Hepatic stellate cell (primary cell): ENCODE measurements at places on chromosomes 1 and 21.

- DNase-seq = no peak
Measured at GRCh38 chr1:8595941-8596340, 221.5 kb downstream of the RERE start.

- DNase-seq = peak; percentile 11
Measured at GRCh38 chr1:107139833-107140702, 771 bp upstream of the NTNG1 start.

DNA sequence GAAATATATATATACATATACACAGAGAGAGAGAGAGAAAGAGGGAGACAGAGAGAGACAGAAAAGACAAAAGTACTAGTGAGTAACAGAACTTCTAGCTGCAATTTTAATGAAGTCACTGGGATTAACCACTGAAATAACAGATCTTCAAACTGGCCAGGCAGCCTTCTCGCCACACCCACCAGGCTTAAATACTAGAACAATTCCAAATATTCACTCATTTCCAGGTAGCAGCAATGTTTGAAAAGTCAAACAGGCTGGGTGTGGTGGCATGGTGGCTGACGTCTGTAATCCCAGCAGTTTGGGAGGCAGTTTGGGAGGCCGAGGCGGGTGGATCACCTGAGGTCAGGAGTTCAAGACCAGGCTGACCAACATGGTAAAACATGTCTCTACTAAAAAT is 5.2 kb downstream of the PRDX1 start:
- no peak for DNase-seq

DNA sequence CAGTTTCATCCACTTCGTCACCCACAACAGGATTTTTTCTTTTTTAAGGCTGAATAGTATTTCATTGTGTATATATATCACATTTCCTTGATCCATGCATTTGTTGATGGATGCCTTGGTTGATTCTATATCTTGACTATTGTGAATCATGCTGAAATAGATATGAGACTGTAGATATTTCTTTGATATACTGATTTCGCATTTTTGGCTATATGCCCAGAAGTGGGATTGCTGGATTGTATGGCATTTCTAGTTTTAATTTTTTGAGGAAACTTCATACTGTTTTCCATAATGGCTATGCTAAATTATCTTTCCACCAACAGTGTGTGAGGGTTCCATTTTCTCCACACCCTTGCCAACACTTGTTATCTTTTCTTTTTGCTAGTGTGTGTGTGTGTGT is 5.0 kb downstream of the GUCA2B start:
- DNase-seq = no peak

DNA sequence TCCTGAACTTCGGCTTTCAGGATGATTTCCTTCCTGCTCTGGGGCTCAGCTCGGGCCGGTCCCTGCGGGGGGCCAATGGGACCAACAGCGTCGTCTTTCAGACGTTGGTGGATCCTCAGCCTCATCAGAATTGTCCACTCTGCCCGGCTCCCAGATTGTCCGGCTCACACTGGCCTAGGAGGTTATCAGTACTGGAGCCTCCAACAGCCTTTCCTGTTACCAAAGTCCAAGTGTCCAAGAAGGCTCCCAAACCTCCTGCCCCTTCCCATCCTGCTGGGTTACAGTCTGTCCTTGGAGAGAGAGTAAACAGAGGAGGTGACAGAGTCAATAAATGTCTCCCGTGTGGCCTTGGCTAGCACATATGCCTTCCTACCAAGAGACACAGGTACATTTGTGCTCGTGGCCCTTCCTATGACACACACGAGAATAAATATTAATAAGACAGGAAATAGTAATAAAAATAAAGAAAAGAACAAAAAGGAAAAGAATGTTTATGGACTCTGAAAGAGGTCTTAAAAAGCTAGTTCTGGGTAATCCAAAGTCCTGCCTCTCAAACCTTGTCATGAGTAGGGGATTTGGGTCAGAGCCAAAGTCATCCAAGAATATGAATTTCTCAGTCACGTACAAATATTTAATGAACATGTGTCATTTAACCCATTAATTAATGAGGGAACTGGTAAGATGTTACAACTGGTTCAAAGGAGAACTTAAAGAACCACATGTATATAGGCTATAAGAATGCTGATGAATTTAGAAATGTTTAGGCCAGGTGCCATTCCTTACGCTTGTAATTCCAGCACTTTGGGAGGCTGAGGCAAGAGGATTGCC is 80.8 kb upstream of the SLC2A1 start:
- no peak for DNase-seq

DNA sequence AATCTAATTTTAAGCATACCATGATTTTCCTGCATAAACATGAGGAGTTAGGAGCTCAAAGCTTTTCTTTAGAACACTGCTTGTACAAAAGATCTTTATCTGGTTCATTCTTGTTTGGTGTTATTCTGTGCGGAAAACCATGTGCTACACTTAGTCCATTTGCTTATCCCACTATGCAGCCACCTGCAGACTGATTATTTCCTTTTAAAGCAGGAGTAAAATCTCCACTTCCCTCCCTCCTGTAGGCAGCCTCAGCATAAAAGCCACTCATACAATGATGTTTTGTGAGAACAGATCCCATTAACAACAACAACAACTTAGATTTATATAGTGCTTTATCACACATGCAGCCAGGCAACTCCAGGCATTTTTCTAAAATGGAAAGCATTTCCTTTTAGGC is 355.3 kb upstream of the NEGR1 start:
- DNase-seq = no peak

GRCh38 chr1:200837931-200838571 is 34.7 kb upstream of the GPR25 start:
- DNase-seq = no peak

DNA sequence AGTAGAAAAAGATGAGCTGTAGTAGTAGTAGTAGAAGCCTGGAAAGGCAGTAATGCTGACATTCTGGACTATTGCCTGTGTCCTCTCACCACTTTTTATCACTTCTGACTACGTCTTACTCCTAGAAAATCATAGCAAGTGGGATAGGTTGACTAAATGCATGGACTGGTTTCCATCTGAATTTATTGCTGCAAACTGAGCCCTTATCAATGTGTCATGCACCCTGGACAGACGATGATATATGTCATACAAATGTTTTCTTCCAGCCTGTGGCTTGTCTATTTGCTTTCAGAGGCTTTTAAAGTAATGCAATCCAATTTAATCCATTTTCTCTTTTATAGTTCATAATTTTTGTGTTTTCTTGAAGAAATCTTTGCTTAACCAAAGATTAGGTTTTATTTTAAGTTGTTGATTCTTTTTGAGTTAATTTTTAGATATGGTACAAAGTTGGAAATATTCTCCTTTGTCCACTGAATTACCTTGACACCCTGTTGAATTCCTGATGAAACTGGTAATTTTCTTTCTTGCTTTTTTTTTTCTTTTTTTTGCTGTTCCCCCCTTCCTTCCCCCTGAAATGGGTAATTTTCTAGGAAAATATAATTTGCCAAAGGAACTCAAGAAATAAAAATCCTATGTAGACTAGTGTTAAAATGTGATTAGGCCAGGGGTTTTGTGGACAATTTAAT is 47.1 kb downstream of the PHACTR4 start:
- DNase-seq = no peak

- no peak for DNase-seq
Measured at GRCh38 chr1:234621657-234622335, 11.8 kb upstream of the IRF2BP2 start.

GRCh38 chr1:98210064-98210463 is 289.2 kb upstream of the DPYD start:
- DNase-seq = peak; percentile 14
